CD4-positive, CD25-positive, alpha-beta regulatory T cell (primary cell): ENCODE measurements at places on chromosomes 5 and 9. TPM values are rescaled to one million over a fixed set of nuclear protein-coding genes. Genes with fewer than 3 reads are reported as not detected.

DNA sequence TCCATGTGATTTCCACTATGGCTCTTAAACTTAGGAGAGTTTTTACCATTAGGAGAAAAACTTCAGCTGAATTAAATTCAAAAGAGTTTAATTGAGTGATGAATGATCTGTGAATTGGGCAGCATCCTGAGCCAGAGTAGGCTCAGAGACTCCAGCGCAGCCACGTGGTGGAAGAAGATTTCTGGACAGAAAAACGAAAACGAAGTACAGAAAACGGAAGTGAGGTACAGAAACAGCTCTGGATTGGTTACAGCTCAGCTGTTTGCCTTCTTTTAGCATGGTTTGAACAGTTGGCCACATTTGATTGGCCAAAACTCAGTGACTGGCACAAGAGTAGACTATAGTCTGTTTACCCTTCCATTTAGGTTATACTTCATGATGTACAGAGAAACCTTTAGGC is 69.2 kb upstream of the PLPP1 start:
- no peaks in the 10 kb centered on the region for H3K36me3 ChIP-seq
- no peaks in the 10 kb centered on the region for H3K27me3 ChIP-seq
- H3K4me1 ChIP-seq = peaks cover 9% of the 10 kb centered on the region
- H3K27ac ChIP-seq = no peak overlapping the region

GRCh38 chr9:124346347-124347163 is 68.7 kb downstream of the PSMB7 start:
- DNase-seq = no peak
- H3K27me3 ChIP-seq = no peaks in the 10 kb centered on the region
- no peaks in the 10 kb centered on the region for H3K4me1 ChIP-seq
- H3K36me3 ChIP-seq = peaks cover 38% of the 10 kb centered on the region

- H3K4me3 ChIP-seq = no peak overlapping the region
- peaks cover 26% of the 10 kb centered on the region for H3K36me3 ChIP-seq
- DNase-seq = no peak
- no peaks in the 10 kb centered on the region for H3K27me3 ChIP-seq
Observed at GRCh38 chr9:37156781-37157356, 36.5 kb downstream of the ZCCHC7 start.

- DNase-seq = no peak
- H3K27ac ChIP-seq = no peak overlapping the region
- H3K4me3 ChIP-seq = no peak overlapping the region
- no peaks in the 10 kb centered on the region for H3K4me1 ChIP-seq
- H3K27me3 ChIP-seq = peaks cover 4% of the 10 kb centered on the region
- no peaks in the 10 kb centered on the region for H3K36me3 ChIP-seq
Observed at GRCh38 chr5:91146230-91146629, 236.9 kb downstream of the ARRDC3 start.

DNA sequence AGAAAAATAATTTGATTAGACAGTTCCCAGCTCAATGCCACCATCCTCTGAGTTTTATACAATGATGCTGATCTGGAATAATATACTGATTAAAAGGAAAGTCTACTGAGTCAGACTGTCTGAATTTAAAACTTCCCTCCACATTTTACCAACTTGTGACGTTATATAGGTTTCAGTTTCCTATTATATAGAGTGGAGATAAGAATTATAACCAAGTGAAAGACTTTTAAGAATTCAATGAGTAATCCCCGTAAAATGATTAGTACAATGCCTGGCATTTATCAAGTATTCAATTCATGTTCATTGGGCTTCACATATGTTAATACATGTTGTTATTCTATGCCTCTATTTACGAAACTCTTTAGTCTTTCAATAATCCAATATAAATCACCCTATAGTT is 166.0 kb downstream of the CDH9 start:
- H3K27ac ChIP-seq = no peak overlapping the region
- H3K4me3 ChIP-seq = no peak overlapping the region
- no peaks in the 10 kb centered on the region for H3K36me3 ChIP-seq

DNA sequence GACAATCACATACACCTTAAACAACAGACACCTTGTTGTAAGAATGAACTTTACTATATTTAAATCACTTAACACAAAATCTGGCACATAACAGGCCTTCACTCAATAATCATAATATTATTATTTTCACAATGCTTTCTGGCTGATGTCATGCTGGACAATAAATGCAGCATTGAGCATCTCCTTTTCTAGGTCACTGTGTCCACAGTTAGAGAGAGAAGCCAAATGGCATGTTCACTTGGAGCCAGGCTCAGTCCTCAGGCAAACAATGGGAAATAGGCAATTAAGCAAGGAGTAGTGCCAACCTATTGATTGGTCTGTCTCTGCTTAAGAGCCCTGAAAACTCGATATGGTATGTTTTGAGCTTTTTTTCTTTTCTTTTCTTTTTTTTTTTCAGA is 50.6 kb upstream of the KLF4 start:
- H3K4me3 ChIP-seq = no peak overlapping the region
- no peaks in the 10 kb centered on the region for H3K36me3 ChIP-seq
- no peaks in the 10 kb centered on the region for H3K4me1 ChIP-seq
- H3K27me3 ChIP-seq = no peaks in the 10 kb centered on the region
- no peak for DNase-seq

DNA sequence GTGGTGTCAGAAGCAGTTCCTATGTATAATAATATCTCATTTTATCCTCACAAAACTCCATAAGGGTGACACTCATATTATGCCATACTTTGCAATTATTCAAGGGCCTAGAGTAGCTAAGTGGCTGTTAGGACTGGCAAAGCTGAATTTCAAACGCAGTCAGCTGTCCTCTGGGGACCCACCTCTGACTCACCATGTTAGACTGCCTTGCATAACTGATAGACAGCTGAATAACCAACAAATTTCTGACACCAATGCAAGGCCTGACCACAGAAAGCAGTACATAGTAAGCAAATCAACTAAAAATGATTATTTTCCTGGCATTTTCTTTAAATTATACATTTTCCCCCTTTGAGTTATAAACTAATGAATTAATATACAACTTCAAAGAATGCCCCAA is 251.6 kb upstream of the PTGER4 start:
- H3K36me3 ChIP-seq = no peaks in the 10 kb centered on the region
- H3K27ac ChIP-seq = no peak overlapping the region
- no peak for DNase-seq
- no peak overlapping the region for H3K4me3 ChIP-seq
- peaks cover 12% of the 10 kb centered on the region for H3K4me1 ChIP-seq
- no peaks in the 10 kb centered on the region for H3K27me3 ChIP-seq

The NME5 gene
- not detected for total RNA-seq

The AGXT2 gene
- total RNA-seq = not detected

The ESM1 gene
- total RNA-seq = 0.42 TPM

The NEUROG1 gene
- not detected for total RNA-seq

The RPL37 gene
- total RNA-seq = 1,729 TPM

The NCBP1 gene
- total RNA-seq = 47.4 TPM

The TMEM174 gene
- total RNA-seq = not detected

The TSPAN17 gene
- total RNA-seq = 34.0 TPM

The SKIC3 gene
- 67.1 TPM for total RNA-seq
